ENCODE measurements at places on chromosomes 4 and X.

DNA sequence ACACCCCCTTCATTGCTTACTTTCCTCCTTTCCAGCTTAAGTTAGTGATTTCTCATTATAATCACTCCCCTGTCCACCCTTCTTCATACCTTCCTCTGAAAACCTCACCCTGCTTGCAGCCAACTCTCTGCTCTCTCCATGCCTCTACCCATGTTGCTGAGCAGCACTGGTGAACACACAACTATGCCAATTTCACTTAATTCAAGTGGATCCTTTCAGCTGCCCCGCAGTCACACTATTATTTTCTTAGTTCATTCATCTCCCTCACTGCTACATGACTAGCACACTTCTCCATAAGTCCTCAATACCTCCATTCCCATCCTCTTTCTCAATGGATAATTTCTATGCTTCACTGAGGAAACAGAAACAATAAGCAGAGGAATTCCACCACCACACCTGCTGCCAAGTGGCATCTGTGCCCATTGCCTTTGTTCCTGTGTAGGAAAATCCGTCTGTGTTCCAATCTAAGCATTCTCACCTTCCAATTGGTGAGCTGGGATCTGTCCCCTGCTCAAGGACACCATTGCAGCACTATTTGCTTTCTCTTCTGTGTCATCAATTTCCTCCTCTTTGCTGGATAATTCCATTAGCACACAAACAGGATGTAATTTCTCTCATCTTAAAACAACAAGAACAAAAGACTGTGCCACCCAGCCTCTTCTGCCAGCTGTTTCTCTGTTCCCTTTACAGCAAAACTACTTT lies 25.2 kb upstream of the PRSS48 start:
- peak; percentile 22 for DNase-seq

DNA sequence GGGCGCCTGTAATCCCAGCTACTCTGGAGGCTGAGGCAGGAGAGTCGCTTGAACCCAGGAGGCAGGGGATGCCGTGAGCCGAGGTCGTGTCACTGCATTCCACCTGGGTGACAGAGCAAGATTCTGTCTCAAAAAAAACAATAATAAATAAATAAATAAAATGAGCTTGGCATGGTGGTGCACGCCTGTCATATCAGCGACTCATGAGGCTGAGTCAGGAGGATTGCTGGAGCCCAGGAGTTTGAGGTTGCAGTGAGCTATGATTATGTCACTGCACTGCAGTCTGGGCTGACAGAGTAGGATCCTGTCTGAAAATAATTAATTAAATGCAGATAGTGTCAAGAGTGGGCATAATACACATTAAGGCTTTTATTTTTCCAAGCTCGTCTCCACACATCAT lies 77.5 kb downstream of the DHRSX start:
- peak; percentile 17 for DNase-seq

DNA sequence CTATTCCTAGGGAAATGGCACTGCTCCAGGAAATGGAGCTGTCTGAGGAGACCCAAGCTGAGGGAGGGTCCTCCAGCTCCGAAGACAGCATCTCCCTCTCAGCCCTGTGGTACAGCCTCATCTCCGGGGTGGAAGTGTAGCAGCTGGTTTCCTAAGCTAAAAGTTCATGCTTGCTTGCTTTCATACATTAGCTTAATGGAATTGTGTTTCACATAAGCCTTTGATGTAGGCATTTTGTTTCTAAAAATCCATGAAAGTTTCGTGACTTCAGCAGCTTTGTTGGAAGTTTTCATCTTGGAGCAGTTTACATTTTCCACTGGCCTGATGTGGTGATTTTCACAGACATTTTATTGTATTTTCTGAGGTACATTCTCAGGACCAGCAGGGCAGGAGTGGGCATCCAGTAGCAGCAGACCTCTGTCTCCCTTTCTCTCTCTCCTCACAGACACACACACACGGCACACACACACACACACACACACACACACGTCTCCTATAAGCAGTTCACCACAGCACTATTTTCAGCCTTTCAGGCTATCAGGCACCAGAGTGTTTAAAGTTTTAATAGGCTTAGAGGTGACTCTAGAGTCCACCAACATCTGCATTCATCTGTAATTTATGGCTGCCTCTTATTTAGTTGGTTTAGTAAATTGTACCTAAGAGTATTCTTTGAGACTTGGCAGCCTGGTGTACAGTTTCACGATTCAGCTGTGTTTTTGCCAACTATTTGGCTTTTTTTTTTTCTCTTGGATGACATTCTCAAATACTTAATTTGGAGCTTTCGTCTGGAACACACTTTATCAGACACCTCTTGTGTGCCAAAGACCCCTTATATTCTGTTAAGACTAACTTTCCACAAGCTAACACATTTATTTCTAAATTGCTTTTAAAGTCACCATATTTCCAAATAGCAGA lies 225.8 kb upstream of the SFRP2 start:
- peak; percentile 48 for DNase-seq

- no peak for DNase-seq
Measured at GRCh38 chr4:132026816-132027215, 1122.3 kb upstream of the PCDH10 start.

DNA sequence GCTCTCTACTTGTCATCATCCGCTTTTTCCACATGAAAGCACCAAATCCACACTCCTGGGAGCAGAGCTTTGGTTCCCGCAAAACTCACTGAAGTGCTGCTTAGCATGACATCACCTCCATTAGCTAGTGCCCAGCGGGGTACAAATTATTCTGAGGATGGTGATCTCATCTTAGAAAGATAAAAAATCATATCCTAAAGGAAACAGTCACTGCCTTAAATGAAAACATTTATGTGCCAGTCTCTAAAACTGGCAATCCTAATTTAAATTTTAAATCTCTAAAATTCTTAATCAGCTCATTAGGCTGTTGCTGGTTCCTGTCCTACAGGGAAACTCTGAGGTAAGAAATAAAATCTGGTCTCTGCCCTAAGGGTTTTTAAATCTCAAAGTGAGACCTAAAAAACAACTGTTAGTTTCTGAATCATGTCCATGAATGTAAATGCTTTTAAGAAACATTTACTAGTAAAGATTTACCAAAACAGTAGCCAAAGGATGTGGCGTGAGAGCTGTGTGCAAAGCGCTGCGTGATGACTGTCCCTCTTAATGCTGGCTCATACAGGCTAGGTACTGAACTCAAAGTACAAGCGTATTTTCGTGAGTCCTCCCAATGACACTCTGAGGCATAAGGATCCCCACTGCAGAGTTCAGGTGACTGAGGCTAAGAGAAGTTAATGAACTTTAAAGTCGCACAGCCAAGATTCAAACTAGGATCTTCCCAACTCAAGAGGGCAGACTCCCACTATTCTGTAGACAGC lies 4.5 kb downstream of the CASP3 start:
- DNase-seq: peak; percentile 59

GRCh38 chr4:98657531-98658286 lies 702 bp downstream of the TSPAN5 start:
- DNase-seq: peak; percentile 83

- DNase-seq: no peak
Measured at GRCh38 chrX:47844117-47844516, 7.4 kb downstream of the ZNF81 start.

GRCh38 chr4:145042601-145043285 lies 55.3 kb downstream of the ANAPC10 start:
- DNase-seq: peak; percentile 31

- no peak for DNase-seq
Measured at GRCh38 chr4:74628852-74629620, 165.3 kb downstream of the BTC start.

GRCh38 chr4:15605537-15605936 lies 49.6 kb downstream of the FBXL5 start:
- DNase-seq: no peak

GRCh38 chrX:30228526-30228925 lies 1.9 kb upstream of the MAGEB3 start:
- DNase-seq: no peak

- DNase-seq: no peak
Measured at GRCh38 chr4:185079271-185079905, 61.1 kb downstream of the HELT start.

DNA sequence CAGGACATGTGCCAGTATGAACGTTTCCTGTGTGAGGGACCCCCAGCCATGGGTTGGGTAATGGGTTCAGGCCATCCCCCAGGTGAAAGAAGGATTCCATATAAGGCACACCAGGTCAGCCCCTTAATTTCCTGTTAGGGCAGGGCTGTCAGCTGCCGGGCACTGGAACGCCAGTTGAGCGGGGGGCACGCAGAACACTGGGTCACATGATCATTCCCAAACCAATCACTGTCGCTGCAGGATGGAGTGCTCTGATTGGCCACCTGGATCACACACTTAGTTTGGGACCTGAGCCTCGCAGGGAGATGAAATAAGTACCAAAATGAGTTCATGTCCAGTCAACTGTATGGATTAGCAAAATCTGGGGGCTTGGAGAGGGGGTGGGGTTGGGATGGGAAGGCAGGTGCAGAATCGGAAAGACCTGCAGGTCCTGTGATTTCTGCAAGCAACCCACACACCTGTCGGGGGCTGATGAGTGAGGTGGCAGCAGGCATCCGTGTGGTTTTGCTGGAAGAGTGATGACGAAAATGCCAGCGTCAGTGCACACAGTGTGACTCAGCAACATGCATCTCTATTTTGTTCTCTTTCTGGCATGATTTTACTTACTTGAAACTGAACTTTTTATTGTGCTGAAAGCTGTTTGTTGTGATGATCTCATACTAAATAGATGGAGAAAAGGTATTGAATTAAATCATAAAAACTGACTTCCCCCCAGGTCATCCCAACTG lies 32.2 kb downstream of the RNF212 start:
- peak; percentile 60 for DNase-seq

- no peak for DNase-seq
Measured at GRCh38 chr4:47788126-47788525, 49.7 kb downstream of the CORIN start.

DNA sequence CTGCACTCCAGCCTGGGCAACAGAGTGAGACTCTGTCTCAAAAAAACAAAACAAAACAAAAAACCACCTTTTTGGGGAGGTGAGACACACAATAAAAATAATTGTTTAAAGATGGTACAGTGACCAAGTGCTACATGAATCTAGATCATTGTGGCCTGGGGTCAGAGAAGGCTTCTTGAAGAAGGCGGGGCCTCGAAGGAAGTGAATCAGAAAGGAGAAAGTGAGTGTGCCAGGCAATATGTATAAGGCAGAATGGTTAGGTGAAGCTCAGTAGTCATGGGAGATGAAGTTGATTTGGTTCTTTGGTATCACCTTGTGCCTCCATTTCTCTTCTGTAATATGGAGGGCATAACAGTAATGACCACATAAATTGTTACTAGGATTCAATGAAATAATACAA lies 58.9 kb downstream of the DOCK11 start:
- no peak for DNase-seq

GRCh38 chr4:73883306-73883705 lies 14.1 kb downstream of the CXCL1 start:
- DNase-seq: peak; percentile 62

GRCh38 chrX:100247826-100248225 lies 162.2 kb downstream of the PCDH19 start:
- no peak for DNase-seq

GRCh38 chrX:75625232-75625631 lies 102.4 kb upstream of the ZDHHC15 start:
- no peak for DNase-seq

- peak; percentile 3 for DNase-seq
Measured at GRCh38 chrX:22739276-22739675, 260.5 kb upstream of the DDX53 start.

DNA sequence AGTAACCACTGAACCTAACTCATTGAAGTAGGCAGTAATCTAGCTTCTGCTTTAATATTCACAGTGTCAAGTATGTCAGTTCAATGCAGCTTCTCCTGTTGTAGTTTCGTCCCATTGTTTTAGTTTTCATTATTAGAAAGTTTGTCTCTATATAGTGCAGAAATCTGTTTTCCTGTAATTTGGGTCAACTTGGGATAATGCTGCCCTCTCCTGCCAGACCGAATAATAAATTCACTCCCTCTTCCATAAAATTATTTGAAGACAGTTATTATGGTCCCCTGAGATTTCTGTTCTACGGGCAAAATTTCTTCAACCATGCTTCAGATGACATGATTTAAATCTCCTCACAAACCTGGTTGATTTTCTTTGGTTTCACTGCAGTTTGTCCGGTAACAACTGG lies 4.6 kb upstream of the LUZP4 start:
- DNase-seq: no peak

GRCh38 chr4:47550899-47551548 lies 65.9 kb downstream of the ATP10D start:
- DNase-seq: no peak

DNA sequence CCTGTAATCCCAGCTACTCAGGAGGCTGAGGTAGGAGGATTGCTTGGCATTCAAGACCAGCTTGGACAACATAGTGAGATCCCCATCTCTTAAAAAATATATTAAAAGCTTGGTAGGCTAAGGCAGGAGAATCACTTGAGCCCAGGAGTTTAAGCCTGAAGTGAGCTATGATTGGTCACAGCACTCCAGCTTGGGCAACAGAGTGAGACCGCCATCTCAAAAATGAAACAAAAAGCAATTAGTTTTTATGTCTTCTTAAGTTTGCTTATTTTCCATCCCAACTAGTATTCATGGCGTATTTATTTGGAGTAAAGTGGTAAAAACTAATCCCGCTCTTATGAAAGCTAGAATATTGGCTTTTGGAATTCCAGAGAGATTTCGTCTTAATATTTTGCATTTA lies 25.4 kb upstream of the PDE5A start:
- no peak for DNase-seq

- DNase-seq: no peak
Measured at GRCh38 chr4:113173793-113174264, 124.4 kb downstream of the ANK2 start.

- no peak for DNase-seq
Measured at GRCh38 chr4:80103629-80104028, 30.6 kb upstream of the ANTXR2 start.

GRCh38 chr4:38983291-38983690 lies 48.9 kb downstream of the TMEM156 start:
- DNase-seq: no peak

DNA sequence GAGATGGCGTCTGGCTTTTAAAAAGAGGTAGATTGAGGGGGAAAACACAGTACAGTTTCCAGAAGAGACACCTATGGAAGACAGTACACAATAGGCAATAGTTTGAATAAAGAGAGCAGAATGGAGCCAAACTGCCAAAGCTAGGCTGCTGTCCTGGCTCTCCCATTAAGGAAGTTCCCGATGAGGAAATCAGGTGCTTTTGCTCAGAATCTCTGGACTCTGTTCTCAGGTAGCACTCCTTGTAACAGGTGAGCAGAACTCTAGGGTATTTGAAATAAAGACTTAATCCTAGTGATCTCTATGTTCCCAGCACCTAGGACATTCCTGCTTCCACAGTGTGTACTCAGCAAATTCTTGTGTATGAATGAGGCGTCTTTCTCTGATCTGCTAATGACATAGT lies 1.6 kb downstream of the EGF start:
- DNase-seq: no peak

DNA sequence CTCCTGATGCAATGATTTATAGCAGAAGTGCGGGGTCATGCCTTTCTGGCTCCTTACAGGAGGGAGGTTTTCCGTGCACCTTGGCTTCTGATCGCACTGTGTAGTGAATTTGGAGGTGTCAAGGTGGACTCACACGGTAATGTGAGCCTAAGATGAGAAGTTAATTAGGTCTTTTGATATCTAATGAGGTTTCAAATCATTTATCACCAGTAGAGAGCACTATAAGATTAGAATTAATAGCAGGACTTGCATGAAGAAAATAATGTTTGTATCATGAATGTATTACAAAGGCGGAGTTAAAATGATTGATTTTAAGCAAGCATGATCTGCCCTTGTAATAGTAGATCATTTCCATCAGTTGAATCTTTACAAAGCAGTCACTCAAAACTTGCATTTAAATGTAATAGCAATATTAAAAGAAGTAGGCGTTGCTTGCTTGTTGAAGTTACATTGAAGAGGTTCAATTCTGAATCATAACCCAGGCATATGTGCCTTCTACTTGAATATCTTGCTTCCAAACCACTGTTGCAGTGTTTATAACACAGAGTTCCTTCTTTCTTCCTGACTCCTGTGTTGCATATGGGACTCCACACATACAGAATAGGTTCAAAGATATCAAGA lies 152.1 kb downstream of the FMR1NB start:
- DNase-seq: peak; percentile 7
